ENCODE measurements at places on chromosomes 4 and X. TPM values are rescaled to one million over a fixed set of nuclear protein-coding genes. Genes with fewer than 3 reads are reported as not detected.

- no peak overlapping the region for H3K27ac ChIP-seq
- H3K27me3 ChIP-seq, result no peaks in the 10 kb centered on the region
- no peak for DNase-seq
- no peaks in the 10 kb centered on the region for H3K4me1 ChIP-seq
- no peaks in the 10 kb centered on the region for H3K36me3 ChIP-seq
These were observed 511.6 kb upstream of the PRKX start for GRCh38 chrX:4225086-4225485.

GRCh38 chr4:185054272-185054671 lies 36.0 kb downstream of the HELT start:
- H3K4me3 ChIP-seq, result no peak overlapping the region
- no peaks in the 10 kb centered on the region for H3K27me3 ChIP-seq
- DNase-seq, result no peak
- H3K36me3 ChIP-seq, result no peaks in the 10 kb centered on the region
- H3K4me1 ChIP-seq, result no peaks in the 10 kb centered on the region

- H3K36me3 ChIP-seq, result no peaks in the 10 kb centered on the region
- no peak overlapping the region for H3K27ac ChIP-seq
- H3K27me3 ChIP-seq, result no peaks in the 10 kb centered on the region
- H3K4me1 ChIP-seq, result no peaks in the 10 kb centered on the region
These were observed 209.5 kb upstream of the AFF2 start for GRCh38 chrX:148290931-148291330.

DNA sequence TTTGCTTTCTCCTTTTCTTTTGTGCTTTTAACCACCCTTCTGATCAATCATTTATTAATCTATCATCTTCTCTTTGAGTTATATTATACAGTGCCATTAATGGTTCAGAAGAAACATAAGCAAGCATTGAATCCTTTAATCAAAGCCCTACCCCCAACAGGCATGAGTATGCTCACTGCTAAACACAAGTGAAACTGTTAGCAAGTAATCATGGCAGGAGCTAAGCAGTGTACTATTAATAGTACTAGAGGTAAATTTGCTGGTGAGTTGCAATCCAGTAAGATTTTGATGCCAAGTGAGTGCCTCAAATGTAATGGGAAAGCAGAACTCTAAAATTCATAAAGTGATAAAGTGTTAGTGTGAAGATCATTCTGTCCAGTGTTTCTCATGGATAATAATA lies 57.2 kb downstream of the FNIP2 start:
- H3K27me3 ChIP-seq, result no peaks in the 10 kb centered on the region
- H3K4me1 ChIP-seq, result peaks cover 34% of the 10 kb centered on the region
- DNase-seq, result no peak
- H3K36me3 ChIP-seq, result no peaks in the 10 kb centered on the region
- no peak overlapping the region for H3K4me3 ChIP-seq
- no peak overlapping the region for H3K27ac ChIP-seq

GRCh38 chrX:19887911-19888879 lies 795 bp upstream of the SH3KBP1 start:
- H3K36me3 ChIP-seq, result no peaks in the 10 kb centered on the region
- H3K4me3 ChIP-seq, result peak overlapping the region; percentile 60
- H3K4me1 ChIP-seq, result peaks cover 4% of the 10 kb centered on the region
- no peaks in the 10 kb centered on the region for H3K27me3 ChIP-seq
- peak overlapping the region; percentile 52 for H3K27ac ChIP-seq
- peak; percentile 23 for DNase-seq

GRCh38 chr4:77910676-77911075 lies 48.0 kb downstream of the MRPL1 start:
- no peaks in the 10 kb centered on the region for H3K4me1 ChIP-seq
- H3K27me3 ChIP-seq, result no peaks in the 10 kb centered on the region
- H3K36me3 ChIP-seq, result peaks cover 4% of the 10 kb centered on the region
- H3K4me3 ChIP-seq, result no peak overlapping the region

The GPR34 gene
- total RNA-seq, result not detected

DNA sequence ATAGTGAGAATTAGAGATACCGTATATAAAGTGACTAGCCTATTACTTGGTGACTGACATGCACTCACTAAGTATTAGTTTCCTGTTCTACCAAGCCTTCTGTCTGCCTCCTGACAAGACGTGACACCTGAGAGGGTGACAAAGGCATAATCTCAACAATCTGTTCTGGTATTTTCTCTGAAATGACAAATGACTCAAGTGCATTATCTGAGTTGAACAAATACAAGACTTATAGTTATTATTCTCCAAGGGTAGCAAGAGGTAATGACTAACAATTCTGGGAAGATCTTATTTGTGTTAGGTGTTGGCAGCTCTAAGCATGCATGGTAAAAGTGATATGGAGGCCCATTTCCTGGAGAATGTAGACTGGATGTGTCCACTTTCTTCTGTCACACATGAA lies 60.6 kb downstream of the SYTL5 start:
- H3K4me1 ChIP-seq, result no peaks in the 10 kb centered on the region
- H3K4me3 ChIP-seq, result no peak overlapping the region
- no peaks in the 10 kb centered on the region for H3K27me3 ChIP-seq
- no peak overlapping the region for H3K27ac ChIP-seq

The SPARCL1 gene
- total RNA-seq, result 1.5 TPM

The CLDN34 gene
- not detected for total RNA-seq

The MAGEB10 gene
- not detected for total RNA-seq

DNA sequence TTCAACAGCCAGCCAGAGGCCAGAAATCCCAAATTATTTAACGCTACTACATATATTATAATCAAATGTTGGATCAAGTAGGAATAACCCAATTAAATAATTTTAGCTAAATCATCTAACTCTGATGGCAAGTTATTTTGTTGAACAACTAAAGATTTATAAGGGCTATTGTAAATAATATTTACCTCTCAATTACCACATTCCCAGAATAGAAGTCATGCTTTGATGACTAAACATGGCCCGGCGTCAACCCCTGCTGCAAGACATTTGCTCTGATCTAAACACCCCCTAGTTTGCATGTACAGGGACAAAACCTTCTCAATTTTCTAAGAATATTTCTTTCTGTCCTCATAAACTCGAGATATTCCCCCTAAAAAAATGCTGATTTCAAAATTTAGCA lies 14.2 kb downstream of the VEGFC start:
- no peaks in the 10 kb centered on the region for H3K4me1 ChIP-seq
- no peaks in the 10 kb centered on the region for H3K27me3 ChIP-seq
- H3K36me3 ChIP-seq, result no peaks in the 10 kb centered on the region

The KIAA1210 gene
- total RNA-seq, result not detected

DNA sequence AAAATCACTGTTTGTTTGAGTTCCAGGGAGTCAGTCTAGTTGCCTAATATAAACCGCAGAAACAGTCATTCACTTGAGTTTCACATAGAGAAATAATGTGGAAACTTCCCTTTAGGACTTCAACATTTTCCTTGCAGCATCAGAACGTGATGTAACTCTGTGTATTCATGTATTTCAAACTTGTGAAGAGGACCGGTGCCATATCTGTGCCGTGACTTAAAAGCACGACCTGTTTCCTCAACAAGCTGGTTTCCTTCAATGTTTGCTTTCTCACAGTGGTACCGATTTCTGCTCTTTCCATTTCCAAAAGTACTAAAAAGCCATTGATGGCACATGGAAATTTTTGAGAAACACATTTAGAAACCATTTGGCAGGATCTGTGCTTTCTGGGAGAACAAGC lies 166.6 kb upstream of the RAPGEF2 start:
- no peaks in the 10 kb centered on the region for H3K36me3 ChIP-seq
- no peak overlapping the region for H3K4me3 ChIP-seq
- DNase-seq, result no peak
- no peaks in the 10 kb centered on the region for H3K27me3 ChIP-seq

The ACOX3 gene
- 20.7 TPM for total RNA-seq

- H3K4me1 ChIP-seq, result no peaks in the 10 kb centered on the region
- H3K27ac ChIP-seq, result no peak overlapping the region
- no peak overlapping the region for H3K4me3 ChIP-seq
- DNase-seq, result no peak
- H3K27me3 ChIP-seq, result no peaks in the 10 kb centered on the region
These were observed 45.5 kb downstream of the CENPC start for GRCh38 chr4:67499799-67500198.

The LEF1 gene
- total RNA-seq, result 482 TPM

GRCh38 chr4:188780686-188781085 lies 641.4 kb downstream of the TRIML1 start:
- no peaks in the 10 kb centered on the region for H3K4me1 ChIP-seq
- H3K36me3 ChIP-seq, result no peaks in the 10 kb centered on the region
- no peaks in the 10 kb centered on the region for H3K27me3 ChIP-seq
- no peak overlapping the region for H3K4me3 ChIP-seq
- H3K27ac ChIP-seq, result no peak overlapping the region
- DNase-seq, result no peak

GRCh38 chr4:138910914-138911336 lies 104.7 kb upstream of the NOCT start:
- H3K36me3 ChIP-seq, result no peaks in the 10 kb centered on the region
- H3K27ac ChIP-seq, result no peak overlapping the region
- H3K4me3 ChIP-seq, result no peak overlapping the region
- H3K4me1 ChIP-seq, result no peaks in the 10 kb centered on the region

The FABP2 gene
- total RNA-seq, result not detected

DNA sequence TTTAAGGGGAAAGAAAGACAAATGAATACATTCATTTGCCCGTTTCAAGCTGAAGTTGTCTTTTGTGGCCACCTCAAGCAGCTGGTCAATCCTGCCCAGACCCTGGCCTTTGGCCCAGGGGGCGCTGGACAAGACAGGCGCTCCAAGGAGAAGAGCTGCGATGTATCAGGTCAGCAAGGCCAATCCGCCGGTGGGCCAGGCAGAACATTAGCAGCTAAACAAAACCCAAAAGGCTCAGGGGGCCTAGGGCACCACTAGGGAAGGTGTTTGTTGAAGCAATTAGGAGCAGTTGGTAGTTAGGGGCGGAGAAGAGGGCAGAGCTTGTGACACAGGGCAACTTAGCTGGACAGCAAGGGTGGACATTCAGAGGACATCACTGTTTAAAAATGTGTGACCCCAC lies 60.8 kb upstream of the TMEM33 start:
- H3K4me3 ChIP-seq, result no peak overlapping the region
- H3K36me3 ChIP-seq, result no peaks in the 10 kb centered on the region
- no peak for DNase-seq
- H3K4me1 ChIP-seq, result no peaks in the 10 kb centered on the region

DNA sequence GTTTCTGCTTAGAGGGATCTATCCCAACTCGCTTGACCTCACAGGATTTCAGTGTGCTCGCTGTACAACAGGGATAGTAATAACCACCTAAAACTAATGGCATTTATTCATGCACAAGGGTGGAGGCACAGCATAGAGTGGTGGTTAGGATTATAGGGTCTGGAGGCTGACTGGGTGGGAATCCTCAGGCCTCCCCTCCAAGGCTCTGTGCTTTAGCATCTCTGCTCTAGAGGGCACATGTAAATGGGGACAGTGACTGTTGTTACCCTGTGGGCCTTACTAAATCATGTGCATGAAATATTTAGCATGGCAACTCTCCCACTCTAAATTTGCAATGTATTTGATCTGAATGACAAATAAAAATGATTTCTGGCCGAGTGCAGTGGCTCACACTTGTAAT lies 29.2 kb downstream of the VCX2 start:
- H3K27ac ChIP-seq, result no peak overlapping the region
- no peaks in the 10 kb centered on the region for H3K4me1 ChIP-seq
- no peaks in the 10 kb centered on the region for H3K36me3 ChIP-seq
- H3K4me3 ChIP-seq, result no peak overlapping the region

DNA sequence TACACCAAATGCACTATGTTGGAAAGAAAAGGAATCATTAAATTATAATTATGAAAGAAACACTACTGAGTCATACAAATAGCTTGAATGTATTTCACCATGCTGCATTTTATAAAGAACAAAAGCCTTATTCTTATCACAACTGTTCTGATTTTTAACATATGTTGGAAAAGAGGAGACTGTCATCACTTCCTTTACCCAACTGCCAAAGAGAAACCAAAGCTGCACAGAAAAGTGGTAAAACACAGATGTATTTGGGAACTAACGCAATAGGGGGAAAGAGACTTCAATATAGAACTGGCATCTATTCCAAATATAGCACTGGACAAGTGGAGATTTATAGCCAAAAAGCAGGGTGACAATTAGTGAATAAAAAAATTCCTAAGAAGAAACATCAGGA lies 181.0 kb downstream of the SPANXN3 start:
- H3K4me3 ChIP-seq, result no peak overlapping the region
- H3K36me3 ChIP-seq, result no peaks in the 10 kb centered on the region
- no peak for DNase-seq
- H3K27me3 ChIP-seq, result no peaks in the 10 kb centered on the region
- no peak overlapping the region for H3K27ac ChIP-seq

GRCh38 chrX:71053217-71053621 lies 14.9 kb downstream of the SNX12 start:
- no peaks in the 10 kb centered on the region for H3K27me3 ChIP-seq
- H3K4me3 ChIP-seq, result no peak overlapping the region
- H3K27ac ChIP-seq, result no peak overlapping the region
- peaks cover under 1% of the 10 kb centered on the region for H3K4me1 ChIP-seq
- peaks cover 5% of the 10 kb centered on the region for H3K36me3 ChIP-seq

- no peaks in the 10 kb centered on the region for H3K36me3 ChIP-seq
- no peak for DNase-seq
These were observed 610.3 kb upstream of the AADAT start for GRCh38 chr4:170700064-170700463.
